Stimulated activated CD4-positive, alpha-beta T cell treated with anti-CD3 and anti-CD28 coated beads, Interleukin-15, amount 100 ng/mL, for 24 hours (primary cell): ENCODE measurements at places on chromosomes 2 and 18.
A peak's percentile ranks its signal among the peaks of the same experiment; 100 is the strongest.

GRCh38 chr18:50696929-50697328 lies 122.9 kb downstream of the MRO start:
- DNase-seq, result no peak

- DNase-seq, result peak; percentile 84
Observed at GRCh38 chr18:9914584-9915290, 921 bp downstream of the VAPA start.

DNA sequence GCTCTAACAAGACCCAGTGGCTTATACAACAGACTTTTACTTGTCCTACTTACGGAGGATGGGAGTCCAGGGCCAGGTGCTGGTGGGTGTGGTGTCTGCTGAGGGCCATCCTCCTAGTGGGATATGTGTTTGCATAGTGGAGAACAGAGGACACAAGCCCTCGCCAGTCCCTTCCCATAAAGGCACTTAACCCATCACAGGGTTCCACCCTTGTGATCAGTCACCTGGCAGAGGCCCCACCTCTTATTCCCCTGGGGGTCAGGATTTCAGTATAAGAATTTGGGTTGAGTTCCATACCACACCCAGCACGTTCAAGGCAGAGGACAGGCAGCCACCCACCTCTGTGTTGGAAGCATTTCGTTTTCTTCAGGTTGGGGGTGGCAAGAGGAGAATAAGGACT lies 259.0 kb downstream of the AGAP1 start:
- DNase-seq, result no peak

DNA sequence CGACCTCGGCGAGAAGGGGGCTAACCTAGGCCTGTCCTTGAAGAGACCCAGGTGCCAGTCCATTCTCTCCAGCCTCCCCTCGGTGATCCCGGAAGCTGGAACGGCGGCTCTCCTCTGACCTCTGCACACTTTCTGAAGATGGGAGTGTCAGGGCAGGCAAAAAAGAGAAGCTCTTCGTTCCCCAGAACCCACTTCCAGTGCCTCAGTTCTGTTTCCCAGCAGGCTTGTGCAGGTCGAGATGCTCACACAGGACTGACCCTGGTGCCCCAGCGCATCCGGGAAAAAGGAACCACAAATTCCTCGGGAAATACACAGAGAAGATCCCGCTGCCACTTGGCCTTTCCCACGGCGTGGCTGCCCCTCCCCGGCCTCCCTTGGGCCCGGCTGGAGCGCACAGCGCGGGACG lies 681 bp upstream of the PTPN18 start:
- no peak for DNase-seq

DNA sequence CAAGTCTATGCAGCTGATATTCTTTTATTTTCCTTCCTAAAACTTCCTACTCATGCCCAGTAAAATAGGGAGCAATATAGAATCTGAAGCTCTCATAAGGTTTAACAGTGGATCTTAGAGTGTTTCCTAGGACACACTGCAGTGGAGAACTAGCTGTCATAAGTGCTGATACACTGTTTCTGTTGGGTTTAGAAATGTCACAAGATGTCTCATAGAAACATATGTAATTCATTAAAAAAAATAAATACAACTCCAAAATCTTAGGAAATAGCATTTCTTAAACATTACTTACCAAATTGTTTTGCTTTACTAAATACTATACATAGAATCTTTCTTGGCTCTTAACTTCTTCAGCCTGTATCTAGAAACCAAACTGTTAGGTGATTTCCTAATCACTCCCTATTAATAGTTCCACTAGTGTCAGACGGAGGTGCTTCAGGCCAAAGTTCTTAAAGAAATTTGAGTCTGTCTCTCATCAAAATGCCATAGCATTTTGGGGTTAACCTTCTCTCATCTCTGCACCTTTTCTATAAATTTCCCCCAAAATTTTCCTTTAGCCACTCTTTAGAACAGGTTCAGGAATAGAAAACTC lies 93.7 kb downstream of the CERKL start:
- no peak for DNase-seq

GRCh38 chr2:84052043-84052442 lies 407.0 kb downstream of the SUCLG1 start:
- DNase-seq, result no peak

DNA sequence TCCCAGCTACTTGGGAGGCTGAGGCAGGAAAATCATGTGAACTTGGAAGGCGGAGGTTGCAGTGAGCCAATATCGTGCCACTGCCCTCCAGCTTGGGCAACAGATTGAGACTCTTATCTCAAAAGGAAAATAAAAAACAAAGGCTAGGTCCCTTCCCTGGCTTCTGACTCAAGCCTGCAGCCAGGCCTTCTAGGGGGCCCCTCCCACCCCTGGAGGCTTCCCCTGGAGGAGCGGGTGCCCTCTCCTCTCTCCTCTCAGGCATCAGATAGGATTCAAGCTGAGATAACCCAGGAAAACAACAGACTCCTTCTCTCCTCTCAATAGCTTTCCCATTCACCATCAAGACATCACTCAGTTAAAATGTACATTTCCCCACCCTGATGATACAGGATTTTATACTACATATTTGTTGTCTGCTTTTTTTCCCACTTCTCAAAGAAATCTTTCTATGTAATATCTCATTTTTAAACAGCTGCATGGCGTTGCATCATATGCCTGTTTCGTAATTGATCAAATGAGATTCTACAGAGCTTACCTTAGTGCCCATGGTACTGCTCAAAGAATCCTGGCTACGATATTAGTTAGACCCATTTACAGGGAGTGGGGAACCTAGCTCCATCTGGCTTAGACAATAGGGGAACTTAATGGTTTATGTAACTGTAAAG lies 20.6 kb upstream of the C2orf72 start:
- DNase-seq, result no peak

DNA sequence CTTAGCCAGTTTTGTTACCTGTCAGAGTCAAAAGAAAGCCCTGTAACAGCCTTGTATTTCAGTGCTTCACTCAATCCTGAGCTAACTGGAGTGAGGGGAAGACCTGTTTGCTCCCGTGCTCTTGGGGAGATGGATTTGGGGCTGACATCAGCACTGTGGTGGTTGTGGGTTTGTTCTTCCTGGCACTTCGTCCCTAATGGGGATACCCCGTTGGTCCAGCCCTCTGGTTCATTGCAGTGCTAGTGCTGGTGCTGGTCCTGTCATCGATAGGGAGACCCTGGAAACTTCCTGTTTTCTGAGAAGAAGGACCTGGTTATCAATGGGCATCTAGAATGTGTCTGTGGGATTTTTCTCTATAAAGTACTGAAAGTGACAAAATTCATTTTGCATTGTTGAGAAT lies 205.4 kb downstream of the ZNF407 start:
- no peak for DNase-seq

DNA sequence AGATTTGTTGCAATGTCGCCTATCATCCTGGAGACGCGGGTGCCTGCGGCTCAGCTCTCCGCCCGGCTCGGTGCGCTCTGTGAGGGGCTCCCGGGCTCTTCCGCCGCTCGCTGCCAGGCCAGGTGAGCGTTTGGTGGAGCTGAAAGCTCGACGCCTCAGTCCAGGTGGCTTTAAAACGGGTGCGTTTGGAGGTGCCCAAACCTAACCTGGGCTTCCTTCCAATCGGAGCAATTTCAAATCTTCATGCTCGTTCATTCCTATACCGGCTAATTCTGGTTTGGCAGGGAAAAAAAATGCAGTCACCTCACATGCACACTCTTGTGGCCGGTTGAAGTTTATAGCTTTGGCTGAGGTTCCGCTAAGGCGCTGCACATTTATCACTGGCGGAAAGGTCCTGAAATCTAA lies at the start of gene SLC16A14:
Gene SLC16A14 (minus strand): TSS at position 274 of the 405 bp plus-strand sequence. CDS start 9,572 bp downstream, outside the sequence.
- peak; percentile 27 for DNase-seq

DNA sequence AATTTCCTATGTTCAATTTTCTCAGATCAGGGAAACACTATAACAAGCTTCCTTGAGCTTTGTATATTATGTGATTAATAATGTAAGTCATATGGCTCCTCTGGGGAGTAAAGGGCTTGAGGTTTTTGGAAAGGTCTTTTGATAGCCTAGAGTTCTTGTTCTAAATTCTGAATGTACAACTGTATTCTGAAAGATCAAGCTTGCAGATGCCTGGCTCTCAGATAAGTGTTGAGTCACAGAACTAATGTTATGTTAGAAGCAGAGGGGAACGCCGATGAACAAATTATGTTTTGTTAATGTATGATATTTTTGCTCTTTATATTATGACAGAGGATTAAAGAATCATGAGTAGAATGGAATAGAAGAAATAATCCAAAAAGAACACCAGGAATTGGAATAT lies 170.1 kb downstream of the RPRM start:
- DNase-seq, result no peak

- DNase-seq, result no peak
Observed at GRCh38 chr2:241802421-241803318, 6.3 kb upstream of the NEU4 start.

DNA sequence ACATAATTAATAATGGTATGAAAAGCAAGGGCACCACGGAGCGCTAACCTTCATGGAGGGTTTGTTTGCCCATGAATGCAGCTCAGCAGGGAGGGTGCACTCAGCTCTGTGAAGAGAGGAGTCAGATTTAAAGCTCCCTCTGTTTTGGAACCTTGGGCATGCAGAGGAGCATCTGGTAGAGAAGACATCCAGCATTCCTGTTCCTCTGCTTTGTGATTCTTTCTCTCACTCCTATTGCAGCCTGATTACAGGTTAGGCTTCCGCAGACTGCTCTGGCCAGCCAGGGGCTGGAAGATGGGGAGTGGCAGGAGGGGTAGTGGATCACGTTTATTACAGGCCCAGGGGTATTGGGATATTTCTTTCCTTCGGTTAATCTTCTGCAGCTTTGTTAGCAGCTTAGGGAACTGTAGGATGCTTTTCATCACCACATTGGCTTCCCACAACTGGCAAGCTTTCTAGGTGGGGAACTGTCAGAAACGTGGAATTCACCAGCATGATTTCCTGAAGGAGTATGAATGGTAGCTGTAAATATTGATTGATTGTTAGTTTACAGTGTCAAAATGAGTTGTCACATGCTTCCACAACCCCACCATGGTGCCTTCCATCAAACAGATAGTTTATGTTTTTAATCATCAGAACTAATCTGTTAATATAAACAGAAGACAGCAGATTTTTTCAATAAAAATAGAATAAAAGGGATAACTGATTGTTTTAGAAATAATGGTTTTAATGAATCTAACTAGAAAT lies 201.1 kb downstream of the VAPA start:
- DNase-seq, result no peak

GRCh38 chr2:63581298-63581961 lies 6.8 kb downstream of the WDPCP start:
- DNase-seq, result no peak

GRCh38 chr2:190382851-190383250 lies 25.3 kb upstream of the MFSD6 start:
- peak; percentile 18 for DNase-seq

DNA sequence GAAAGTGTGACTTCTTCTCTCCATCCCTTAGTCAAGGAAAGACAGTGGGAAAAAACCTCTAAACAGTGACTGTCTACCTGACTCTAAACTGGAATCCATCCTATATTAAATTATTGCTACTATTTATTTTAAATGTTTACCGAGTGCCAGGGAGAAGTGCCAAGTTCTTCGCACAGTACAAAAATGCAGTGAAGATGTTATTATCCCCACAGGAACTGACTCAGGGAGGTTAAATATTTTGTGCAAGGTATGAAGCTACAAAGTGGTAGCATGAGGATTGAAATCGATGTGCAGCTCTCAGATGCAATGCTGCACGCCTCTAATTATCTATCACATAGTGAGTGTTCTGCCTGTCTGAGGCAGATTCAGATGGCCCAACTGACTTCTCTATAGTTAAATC lies 91.1 kb downstream of the MEP1B start:
- no peak for DNase-seq

GRCh38 chr2:152559008-152559407 lies 158.3 kb downstream of the PRPF40A start:
- no peak for DNase-seq

DNA sequence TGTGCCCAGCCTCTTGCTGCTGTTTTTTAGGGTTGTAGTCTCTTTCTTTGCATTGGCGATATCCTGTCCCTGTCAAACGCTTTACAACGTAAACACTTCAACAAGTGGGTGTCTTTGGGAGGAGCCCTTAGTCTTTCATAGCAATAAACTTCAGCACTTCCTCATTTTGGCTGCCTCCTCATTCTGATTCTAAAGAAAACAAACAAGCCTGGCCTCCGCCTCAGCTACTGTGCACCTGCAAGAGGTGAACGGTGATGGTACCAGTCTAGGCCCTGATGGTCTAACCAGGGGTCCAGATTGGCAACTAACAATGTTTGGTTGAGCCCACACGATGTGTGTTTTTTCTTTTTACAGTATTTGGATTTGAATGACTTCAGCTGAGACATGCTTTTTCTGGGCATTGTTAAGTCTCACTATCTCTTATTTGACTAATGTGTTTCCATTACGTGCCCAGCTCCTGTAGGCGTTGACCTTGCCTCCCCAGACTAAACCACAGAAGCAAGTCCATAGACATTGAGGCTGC lies 53.2 kb upstream of the CUL3 start:
- DNase-seq, result peak; percentile 59

DNA sequence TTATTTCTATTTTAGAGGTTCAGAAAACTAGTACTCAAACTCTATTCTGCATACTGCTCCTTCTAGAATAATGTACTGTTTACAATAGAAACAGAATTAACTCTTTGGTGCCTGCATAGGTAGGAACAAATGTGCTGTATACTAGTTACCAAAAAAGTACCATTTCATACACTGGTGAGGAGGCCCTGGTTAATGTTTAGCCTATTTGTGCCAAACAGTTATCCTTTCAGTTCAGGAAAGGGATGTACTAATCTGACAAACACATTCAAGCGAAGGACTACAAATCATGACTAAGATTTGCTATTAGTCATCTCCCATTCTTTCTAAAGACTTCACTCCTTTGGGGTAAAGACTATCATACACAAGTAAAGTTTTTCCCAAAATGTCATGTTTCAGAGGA lies 47.4 kb downstream of the EXOC6B start:
- DNase-seq, result no peak

GRCh38 chr18:54151376-54151775 lies 73.1 kb downstream of the MBD2 start:
- DNase-seq, result no peak

DNA sequence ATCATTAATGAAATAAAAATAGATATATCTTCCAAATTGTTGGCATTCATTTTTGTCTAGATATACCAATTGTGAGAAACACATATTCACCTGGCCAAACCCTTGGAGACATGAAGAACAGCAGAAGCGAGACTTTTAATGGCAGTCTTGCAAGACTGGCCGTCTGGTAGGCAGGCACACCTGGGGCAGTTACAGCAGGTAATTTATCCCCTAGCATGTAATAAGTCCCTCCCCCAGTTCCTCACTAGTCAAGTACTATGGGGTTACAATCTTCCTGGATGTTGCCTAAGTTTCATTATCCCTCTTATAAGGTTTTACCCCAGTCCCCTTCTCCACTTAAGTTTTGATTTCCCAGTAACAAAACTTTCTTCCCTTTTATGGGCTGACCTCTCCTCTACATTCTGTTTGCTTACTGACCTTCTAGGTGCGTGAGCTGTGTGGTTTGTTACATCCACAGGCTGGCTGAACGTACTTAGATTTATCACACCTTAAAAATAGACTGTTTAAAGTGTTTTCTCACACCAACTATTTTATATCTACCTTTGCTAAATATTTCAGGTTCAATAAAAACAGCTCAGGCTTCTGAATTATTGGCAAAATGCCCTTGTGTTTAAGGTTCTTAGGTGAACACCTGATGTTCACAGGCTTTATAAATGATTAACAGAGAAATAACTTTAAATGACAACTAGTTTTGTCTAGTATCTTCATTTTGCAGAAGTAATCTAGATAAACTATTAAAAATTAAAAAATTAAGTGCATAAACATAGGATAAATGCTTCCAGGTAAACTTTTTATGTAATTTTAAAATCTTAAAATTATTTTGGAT lies 365.0 kb upstream of the TFPI start:
- DNase-seq, result no peak
